ENCODE measurements at places on chromosomes 2 and 18. TPM values are rescaled to one million over a fixed set of nuclear protein-coding genes. Genes with fewer than 3 reads are reported as not detected.

TPO gene
- not detected for total RNA-seq

RAPGEF4 gene
- total RNA-seq, result not detected

GCG gene
- total RNA-seq, result not detected

SPOPL gene
- total RNA-seq, result 21.0 TPM

SKOR2 gene
- not detected for total RNA-seq

RASGRP3 gene
- total RNA-seq, result 0.10 TPM

CFAP65 gene
- not detected for total RNA-seq

SCYGR8 gene
- total RNA-seq, result not detected

DES gene
- 0.60 TPM for total RNA-seq

MFSD2B gene
- total RNA-seq, result 1.1 TPM

TBR1 gene
- not detected for total RNA-seq

BMP10 gene
- not detected for total RNA-seq

CDK15 gene
- not detected for total RNA-seq

MARCHF4 gene
- 7.7 TPM for total RNA-seq

PTGR3 gene
- total RNA-seq, result 38.4 TPM

PAIP2B gene
- 6.1 TPM for total RNA-seq

CPS1 gene
- 27.5 TPM for total RNA-seq

SDC1 gene
- total RNA-seq, result 128 TPM

SCYGR4 gene
- total RNA-seq, result not detected

FLACC1 gene
- 0.75 TPM for total RNA-seq

TUBA4B gene
- total RNA-seq, result not detected

B4GALT6 gene
- total RNA-seq, result 5.3 TPM

RAB6C gene
- not detected for total RNA-seq

CD302 gene
- total RNA-seq, result 1.5 TPM

DCDC2C gene
- not detected for total RNA-seq

IL1B gene
- 1.4 TPM for total RNA-seq

SCTR gene
- not detected for total RNA-seq

ELAC1 gene
- 5.2 TPM for total RNA-seq

DSG1 gene
- not detected for total RNA-seq

IL37 gene
- total RNA-seq, result 1.7 TPM

ZNF2 gene
- total RNA-seq, result 4.9 TPM

SERPINB10 gene
- total RNA-seq, result not detected

TRMT61B gene
- 15.7 TPM for total RNA-seq

C2orf92 gene
- total RNA-seq, result 11.2 TPM

CFC1 gene
- not detected for total RNA-seq

DNAH6 gene
- total RNA-seq, result not detected

DNAH7 gene
- 3.8 TPM for total RNA-seq

TMEM247 gene
- not detected for total RNA-seq

SPAST gene
- total RNA-seq, result 17.2 TPM

ALKAL2 gene
- not detected for total RNA-seq

TMEM200C gene
- not detected for total RNA-seq

C2orf81 gene
- total RNA-seq, result 9.8 TPM

ADGRF3 gene
- 0.48 TPM for total RNA-seq
